Left ventricle myocardium superior (tissue), 1 donor: ENCODE measurements at places on chromosomes 7 and 10.

DNA sequence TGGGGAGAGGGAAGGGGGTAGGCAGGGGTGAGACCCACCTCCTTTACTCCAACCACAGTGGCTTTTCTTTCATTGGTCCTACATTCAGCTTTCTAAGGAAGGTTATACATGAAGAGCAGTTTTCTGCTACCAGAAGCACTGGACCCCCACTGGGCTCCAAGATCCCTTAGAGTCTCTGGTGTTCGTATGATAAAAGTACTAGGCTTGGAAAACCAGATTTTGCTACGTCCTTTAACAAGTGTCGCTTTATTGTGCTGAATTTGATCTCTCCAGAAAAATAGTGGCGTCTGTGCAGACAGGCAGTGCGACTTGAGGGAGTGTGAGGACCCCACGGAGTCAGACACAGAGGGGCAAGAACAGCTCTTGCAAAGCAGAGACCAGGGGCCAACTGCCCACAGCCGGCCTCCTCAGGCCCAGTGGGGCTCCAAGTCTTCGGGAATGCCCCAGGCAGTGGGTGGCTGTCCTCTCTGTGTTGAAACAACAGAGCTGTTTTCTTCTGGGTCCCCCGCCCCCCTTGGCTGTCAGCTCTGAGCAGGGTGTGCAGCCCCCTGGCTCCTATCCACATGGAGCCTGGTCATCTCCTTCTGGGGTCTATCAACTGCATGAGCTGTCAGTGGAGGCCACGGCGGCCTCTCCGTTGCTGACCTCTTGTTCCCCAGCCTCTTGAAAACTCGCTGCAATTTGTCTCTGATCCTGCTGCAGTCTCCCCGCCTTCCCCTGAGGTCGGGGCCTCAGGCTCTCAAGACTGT lies 333.2 kb downstream of the RPS24 start:
- DNase-seq = no peak

GRCh38 chr7:147411096-147411495 lies 1179.5 kb upstream of the C7orf33 start:
- no peak for DNase-seq

DNA sequence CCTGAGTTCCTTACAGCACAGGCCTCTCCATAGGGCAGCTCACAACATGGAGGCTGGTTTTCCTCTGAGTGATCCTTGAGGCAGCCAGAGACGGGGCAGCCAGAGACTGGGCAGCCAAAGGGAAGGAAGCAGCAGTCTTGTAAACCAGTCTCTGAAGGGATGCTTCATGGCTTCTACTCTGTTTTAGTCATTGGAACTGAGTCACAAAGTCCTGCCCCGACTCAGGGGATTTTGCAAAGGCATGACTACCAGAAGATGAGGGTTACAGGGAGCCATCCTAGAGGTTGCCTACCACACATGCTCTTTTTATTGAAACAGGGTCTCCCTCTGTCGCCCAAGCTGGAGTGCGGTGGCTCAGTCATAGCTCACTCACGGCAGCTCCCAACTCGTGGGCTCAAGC lies 44.4 kb upstream of the COMMD3 start:
- no peak for DNase-seq

DNA sequence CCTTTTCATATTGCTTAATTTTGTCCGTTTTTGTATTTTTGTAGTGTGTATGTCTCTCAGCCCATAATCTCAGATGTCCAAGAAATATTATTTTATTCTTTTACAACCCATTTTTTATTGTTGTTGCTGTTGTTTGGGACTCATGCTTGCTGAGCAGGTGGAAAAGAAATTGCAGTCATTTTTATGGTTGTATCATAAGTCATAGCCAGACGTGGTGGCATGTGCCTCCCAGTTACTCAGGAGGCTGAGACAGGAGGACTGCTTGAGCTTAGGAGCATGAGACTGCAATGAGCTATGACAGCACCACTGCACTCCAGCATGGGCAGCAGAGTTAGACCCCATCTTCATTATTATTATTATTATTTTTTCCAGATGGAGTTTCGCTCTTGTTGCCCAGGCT lies 117.8 kb downstream of the EPC1 start:
- no peak for DNase-seq

DNA sequence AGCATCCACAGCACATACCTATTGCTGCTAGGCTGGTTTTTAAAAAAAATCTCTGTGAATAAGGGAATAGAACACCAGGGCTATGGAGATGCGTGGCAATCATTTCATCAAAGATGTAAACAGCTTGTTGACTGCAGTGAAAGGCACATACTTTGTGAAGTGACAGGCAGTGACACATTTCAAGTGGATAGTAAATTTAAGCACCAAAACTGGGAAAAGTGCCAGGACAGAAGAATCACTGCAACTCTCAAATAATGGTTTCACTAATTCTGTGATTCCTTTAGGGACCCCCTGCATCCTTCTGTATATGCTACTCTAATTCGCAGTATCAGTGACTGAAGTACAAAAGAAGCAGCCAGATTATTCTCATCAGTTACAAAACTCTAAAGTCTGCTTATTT lies 145.2 kb upstream of the KLF14 start:
- DNase-seq = no peak

- peak; percentile 75 for DNase-seq
Observed at GRCh38 chr7:42236266-42236975, 588 bp downstream of the GLI3 start.

- no peak for DNase-seq
Observed at GRCh38 chr10:34866848-34867247, 51.8 kb upstream of the PARD3 start.

DNA sequence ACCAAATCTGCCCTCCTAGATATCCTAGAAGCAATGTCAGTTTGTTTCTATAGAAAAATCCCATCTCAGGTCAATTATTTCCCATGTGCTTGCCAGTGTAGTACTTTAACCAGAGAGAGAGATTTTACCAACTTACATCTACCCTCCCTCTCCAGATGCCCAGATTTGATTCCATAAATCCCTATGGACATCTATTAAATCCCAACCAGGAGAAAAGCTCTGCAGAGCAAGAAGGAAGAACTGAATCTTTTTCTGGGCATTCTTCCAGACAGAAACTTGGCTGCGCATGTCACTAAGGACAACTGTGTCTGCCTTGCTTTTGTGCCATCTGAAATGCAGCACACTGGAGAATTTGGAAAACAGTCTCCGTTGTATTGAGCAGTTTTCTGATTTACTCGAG lies 597.6 kb downstream of the SORCS1 start:
- DNase-seq = no peak

DNA sequence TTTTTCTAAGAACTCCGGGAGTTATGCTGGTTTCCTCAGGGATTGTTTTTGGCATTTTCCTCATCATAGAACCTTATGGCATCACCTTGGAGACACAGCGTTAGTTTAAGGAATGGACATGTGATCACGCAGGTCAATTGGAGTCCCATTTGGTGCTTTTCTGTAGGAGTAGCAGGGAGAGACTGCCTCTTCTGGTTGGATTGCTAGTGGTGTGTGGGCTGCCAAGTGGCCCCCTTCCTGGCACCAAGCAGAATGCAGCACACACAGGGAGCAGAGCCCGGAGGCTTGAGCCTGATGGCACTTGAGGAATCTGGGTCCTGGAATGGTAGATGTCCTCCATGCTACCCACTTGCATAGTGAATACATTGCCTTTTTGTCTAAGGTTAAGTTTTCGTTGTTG lies 57.9 kb downstream of the SDK1 start:
- DNase-seq = no peak

- DNase-seq = no peak
Observed at GRCh38 chr7:115984105-115984504, 46.5 kb downstream of the TFEC start.

- no peak for DNase-seq
Observed at GRCh38 chr10:130380056-130380455, 243.9 kb downstream of the GLRX3 start.

- DNase-seq = no peak
Observed at GRCh38 chr7:116968631-116969030, 15.3 kb downstream of the ST7 start.

DNA sequence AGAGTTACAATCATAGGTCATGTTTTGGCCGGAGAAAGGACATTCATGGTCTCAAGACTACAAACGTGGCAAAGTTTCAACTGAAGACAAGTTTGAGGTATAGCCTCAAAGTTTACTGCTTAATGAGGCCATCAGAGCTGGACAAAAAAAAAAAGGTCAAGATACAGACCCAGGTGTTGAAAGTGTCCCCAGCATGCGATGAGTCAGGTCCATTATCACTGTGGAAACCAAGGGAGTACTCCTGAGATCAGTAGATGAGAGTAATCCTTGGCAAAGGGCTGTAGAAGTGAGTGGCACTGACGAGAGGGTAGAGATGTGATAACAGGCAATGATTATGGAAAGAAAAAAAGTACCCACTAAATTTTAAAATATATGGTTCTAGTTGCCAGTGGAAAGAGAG lies 80.1 kb upstream of the LRRN3 start:
- no peak for DNase-seq

GRCh38 chr7:8133188-8133848 lies 128.6 kb downstream of the ICA1 start:
- no peak for DNase-seq

- DNase-seq = no peak
Observed at GRCh38 chr10:63720676-63721075, 199.5 kb downstream of the REEP3 start.

DNA sequence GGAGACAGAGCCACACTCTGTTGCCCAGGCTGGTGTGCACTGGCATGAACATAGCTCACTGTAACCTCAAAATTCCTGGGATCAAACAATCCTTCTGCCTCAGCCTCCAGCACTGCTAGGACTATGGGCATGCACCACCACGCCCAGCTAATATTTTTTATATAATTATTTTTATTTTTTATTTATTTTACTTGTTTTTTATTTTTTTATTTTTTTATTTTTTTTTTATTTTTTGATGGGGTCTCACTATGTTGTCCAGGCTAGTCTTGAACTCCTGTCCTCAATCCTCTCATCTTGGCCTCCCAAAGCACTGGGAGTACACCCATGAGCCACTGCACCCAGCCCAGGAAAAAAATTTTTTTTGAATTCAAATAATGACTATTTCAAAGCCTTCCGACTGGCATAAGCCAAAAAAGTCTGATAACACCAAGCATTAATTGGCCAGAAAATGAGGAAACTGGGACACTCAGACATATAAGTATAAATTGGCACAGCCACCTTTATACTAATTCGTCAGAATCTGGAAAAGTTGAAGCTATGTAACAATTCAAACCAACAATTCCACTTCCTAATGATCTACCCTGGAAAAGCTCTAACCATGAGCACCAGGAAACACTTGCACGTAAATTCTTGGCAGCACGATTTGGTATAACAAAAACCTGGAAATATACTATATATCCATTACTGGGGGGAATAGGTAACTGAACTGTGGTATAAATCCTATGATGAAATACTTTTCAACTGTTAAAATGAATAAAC lies 6.3 kb downstream of the ZC3HAV1 start:
- no peak for DNase-seq

- no peak for DNase-seq
Observed at GRCh38 chr10:109592391-109592790, 330.9 kb downstream of the XPNPEP1 start.

DNA sequence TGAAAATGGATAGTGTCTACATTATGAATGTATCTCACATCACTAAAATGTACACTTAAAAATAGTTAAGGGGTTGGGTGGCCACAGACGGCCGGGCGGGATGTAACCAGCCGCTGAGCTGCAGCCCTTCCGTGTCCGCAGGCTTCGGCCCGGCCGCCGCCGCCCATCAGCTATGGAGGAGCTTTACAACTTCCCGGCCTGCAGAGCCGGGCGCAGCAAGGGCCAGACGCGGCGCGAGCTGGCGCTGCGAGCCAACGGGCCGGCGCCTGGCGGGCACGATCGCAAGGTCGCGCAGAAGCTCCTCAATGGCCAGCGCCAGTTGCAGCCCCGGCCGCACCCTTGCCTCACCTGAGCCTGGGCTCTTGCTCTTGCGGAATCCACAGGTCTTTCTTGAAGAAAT lies 69.1 kb downstream of the KMT2C start:
- peak; percentile 57 for DNase-seq

DNA sequence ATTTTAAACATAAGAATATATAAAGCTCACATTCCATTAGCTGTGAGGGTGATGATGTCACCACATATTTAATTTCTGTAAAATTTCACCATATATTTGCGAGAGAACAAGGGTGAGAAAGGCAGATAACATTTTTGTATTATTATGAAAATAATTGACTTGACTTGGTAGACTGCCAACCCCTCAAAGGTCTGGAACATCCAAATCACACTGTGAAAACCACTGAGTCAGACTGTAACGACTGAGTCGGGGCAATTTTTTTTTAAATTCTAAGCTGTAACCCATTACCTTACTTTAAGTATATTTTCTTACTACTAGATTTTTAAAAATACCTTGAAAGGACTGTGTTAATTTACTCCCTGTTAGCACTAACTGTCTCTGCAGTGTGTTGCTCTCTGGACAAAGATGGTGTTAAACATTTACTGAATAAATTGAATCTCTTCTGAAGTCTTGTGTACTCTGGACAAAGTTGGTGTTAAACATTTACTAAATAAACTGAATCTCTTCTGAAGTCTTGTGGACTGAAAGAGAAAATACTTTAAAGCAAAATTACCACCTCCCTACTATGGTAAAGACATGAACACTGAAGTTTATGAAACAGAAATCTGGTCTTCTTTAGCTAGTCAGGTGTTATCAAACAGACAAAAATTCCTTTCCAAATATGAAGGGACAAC lies 14.1 kb downstream of the PDZD8 start:
- DNase-seq = no peak

- DNase-seq = peak; percentile 65
Observed at GRCh38 chr10:112951359-112952281, 1.6 kb downstream of the TCF7L2 start.

DNA sequence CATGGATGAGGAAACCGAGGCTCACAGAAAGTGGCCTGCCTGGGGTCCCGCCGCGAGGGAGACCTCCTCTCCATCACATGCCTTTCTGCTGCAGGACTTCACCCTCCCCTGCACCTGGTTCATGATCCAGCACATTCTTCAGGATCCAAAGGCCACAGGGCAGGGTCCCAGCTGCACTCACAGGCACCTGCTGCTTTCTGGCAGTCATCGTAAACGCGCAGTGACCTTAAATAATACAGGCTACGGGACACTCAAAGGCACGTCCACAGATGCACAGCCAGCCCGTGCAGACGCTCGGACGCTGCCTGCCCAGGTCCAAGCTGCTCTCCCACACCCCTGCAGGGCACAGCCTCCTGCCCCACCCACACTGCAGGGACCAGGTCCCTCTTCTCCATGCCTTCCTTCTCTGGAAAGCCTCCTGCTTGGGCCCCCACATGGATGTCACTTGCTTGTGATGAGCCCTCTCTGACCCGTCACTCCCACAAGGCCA lies 49.9 kb downstream of the CALML3 start:
- DNase-seq = no peak
